ENCODE measurements at places on chromosomes 7 and 10. TPM values are rescaled to one million over a fixed set of nuclear protein-coding genes. Genes with fewer than 3 reads are reported as not detected.

DNA sequence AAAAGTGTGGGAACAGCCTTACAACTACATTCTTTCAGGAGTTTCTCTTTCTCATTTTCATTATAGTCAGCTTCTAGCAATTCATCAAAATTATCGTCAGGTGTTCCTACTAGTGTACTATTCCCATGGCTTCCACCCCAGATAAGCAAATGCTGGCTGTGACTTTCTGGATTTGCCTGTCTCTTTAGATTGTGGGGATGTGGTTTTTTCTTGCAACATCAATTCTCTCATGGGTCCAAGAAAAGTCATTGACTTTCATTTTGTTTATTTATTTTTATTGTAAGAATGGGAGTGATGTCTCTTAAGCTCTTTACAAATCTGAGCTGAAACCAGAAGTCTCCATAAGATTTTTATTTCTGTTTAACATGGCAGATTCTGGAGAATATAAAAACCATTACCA lies 349.7 kb upstream of the SEMA3C start:
- no peak for DNase-seq

The PDZD7 gene
- 41.0 TPM for total RNA-seq

The ZNF783 gene
- 26.6 TPM for total RNA-seq

The OLAH gene
- 1.3 TPM for total RNA-seq

The GIMAP1 gene
- 1.9 TPM for total RNA-seq

The ZNF853 gene
- total RNA-seq: 28.5 TPM

- no peak for DNase-seq
These were observed 18.2 kb upstream of the C10orf105 start for GRCh38 chr10:71737834-71738197.

DNA sequence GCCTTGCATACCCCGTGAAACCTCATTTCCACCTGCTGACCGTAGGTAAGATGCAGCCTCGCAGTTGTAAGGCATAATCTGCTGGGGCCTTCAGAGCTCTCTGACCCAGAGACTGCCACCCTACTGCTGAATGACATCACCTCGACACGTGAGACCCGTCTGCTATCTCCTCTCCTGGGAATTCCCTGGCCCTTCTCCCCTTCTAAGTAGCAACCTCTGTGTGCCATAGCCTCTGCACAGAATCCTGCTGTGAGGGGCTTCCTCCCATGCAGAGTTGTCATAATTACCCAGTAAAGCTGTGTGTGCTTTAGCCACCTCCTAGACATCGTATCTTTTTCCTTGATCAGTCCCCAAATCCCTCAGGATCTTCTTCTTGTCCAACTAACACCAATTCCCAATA lies 106.7 kb downstream of the CACNB2 start:
- DNase-seq: no peak

DNA sequence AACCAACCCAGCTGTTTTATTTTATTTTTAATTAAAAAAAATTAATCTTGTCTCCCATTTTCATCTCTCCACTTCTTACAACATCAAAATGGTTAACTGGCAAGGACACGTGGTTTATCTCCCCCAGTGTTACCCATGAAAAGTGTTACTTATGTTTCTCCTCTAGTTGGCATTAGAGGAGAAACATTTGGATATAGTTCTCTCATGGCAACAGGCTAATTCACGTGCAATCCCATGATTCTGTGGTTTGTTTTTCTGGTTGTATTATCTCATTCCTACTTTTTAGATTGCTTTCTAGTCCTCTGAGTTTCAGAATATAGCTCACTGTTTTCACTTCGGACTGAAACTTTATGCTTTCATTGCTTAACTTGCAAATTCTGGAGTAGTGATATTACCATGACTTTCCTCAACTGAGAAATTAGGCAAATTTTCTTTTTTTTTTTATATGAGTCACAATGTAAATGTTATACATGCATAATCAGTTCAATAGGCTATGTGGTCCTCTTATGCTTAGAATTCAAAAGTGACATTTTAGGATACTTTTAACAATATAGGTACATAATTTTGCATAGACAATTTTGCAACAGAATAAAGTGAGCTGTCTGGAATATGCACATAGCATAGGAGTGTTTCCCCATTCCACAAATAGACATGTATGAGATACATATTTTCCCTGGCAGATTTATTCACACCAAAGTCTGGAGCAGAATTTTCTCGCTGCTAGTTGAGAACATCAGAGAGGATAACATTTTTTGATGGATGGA lies 43.0 kb downstream of the LHFPL3 start:
- DNase-seq: no peak

DNA sequence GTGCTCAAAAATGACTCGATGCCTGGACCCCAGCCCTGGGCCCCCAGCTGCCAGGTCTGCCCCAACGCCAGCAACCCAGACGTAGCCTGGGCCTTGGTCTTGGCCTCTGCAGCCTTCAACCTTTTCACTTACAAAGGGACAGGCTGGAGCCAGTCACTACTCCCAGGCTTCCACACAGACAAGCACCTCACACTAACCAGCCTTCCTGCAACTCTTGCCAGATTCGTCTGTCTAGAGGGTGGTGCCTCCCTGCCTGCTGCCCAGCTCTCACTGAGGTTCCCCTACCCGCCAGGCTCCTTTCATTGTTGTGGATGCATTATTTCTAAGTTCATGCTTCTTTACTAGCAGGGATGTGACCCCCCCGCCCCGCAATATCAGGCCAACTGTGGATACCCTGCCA lies 56.3 kb downstream of the NUDCD3 start:
- no peak for DNase-seq

GRCh38 chr7:91079487-91079886 lies 184.7 kb upstream of the FZD1 start:
- DNase-seq: no peak

DNA sequence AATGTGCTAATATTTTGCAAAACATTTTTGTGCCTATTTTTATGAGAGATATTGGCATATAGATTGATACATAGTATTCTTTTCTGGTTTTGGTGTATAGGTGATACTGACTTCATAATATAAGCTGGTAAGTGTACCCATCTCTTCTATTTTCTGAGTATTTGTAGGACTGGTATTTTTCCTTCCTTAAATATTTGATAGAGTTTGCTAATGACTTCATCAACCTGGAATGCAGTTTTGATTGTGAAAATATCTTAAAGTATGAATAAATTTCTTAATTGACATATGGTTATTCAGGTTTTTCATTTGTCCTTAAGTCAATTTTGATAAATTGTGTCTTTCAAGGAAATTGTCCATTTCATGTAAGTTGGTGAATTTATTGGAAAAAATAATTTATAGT lies 6.1 kb upstream of the SCRN1 start:
- DNase-seq: no peak

The ELFN1 gene
- 3.8 TPM for total RNA-seq

- DNase-seq: no peak
These were observed 66.8 kb upstream of the CYP26C1 start for GRCh38 chr10:92993699-92994272.

GRCh38 chr10:3828404-3829155 lies 43.6 kb upstream of the KLF6 start:
- no peak for DNase-seq

DNA sequence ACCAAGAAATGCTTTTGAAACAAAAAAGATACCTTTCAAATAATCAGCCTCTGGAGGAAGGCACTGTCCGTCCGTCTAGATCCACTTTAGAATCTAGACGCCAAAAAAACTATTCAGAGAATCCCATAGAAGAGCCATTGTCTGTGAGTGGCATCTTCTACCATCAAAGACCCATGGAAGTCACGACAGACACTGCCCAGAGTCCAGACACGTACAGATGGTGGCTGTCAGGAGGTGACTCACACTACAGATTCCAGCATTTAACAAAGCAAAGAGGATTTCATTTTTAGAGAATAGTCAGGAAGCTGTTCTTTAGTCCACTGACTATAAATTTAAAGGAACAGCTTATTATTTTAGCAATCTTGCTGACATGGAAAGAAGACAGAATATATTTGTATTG lies 11.7 kb downstream of the C1QL3 start:
- no peak for DNase-seq

Data from dorsolateral prefrontal cortex (tissue), 122 donors.